ENCODE measurements at places on chromosomes 1 and 21.
A peak's percentile ranks its signal among the peaks of the same experiment; 100 is the strongest.

- no peak for DNase-seq
Observed at GRCh38 chr1:61227857-61228550, 145.6 kb downstream of the NFIA start.

- no peak for DNase-seq
Observed at GRCh38 chr1:207054491-207054890, 1.4 kb downstream of the PFKFB2 start.

- peak; percentile 72 for DNase-seq
Observed at GRCh38 chr21:43884012-43884860, 19.2 kb downstream of the AGPAT3 start.

GRCh38 chr1:225651872-225652728 is 823 bp downstream of the ENAH start:
- DNase-seq: no peak

GRCh38 chr1:12231276-12231595 is 1.4 kb downstream of the VPS13D start:
- DNase-seq: no peak

DNA sequence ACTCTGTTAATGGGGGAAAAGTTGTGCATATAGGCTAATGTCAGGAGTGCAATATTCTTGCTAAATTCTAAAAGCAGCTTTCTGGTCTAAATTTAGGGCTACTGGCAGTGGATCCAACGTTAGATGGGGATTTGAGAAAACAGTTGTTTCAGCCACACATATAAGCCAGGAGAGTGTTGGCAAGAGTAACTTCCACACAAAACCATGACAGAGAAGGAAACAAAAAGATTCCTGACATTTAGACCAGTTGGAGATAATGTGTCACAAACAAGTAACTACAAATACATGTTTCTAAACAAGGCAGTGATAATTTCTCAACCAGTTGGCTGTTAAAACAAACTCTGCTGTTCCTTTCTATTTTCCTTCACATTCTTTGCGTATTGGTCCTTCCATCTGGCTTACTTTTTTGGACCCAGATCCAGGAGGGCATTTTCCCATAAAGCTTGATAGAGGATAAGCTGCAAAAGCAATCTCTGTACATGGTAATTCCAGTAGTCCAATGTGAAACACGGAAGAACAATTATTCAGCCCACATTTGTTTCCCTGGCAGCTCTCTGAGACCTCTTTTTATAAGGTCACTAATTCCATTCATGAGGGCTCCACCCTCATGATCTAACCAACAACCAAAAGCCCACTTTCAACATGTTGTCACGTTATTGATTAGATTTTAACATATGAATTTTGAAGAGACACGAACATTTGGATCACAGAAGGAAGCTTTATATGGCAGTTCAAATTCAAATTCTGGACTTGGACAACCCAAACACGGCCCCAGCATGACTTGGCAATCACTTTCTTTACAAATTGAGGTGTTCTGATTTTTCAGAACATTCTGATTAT is 1888.6 kb downstream of the MRPL39 start:
- no peak for DNase-seq

GRCh38 chr1:217660353-217661062 is 29.4 kb downstream of the SPATA17 start:
- DNase-seq: no peak

DNA sequence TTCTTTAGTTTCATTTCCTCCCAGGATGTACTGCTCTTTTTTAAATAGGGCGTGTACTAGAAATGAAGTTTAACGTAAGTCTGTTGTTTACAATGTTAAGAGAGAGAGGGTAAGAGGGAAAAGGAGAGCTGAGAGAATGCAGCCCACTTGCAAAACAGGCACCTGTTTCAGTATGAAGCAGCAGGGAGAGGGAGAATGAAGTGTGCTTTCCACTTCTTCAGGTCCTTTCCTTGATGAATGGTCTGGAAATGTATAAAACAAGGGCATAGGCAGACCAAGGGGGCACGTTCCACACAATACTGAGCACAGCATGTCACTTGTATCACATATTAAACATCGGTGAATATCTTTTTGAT is 2.0 kb downstream of the KCNA3 start:
- no peak for DNase-seq

DNA sequence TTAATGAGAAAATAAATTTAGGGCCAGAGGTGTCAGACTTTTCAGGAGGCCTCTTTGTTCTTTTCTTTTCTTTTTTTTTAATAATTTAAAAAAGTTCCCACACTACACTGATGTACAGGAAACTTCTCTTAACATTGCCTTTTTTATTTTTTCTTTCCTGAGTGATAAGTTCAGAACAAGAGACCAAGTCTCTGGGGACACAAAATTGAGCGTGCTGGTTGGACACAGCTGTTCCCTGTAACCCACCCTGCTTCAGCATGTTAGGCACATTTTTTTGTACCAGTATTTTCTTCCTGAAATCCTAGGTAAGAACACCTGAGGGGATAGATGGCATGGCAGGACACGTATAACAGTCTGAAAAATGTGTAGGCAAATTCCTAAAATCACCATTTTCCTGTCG is 50.1 kb downstream of the PBX1 start:
- DNase-seq: no peak

GRCh38 chr1:166145499-166145898 is 21.3 kb downstream of the FAM78B start:
- no peak for DNase-seq
